Activated T-cell treated with anti-CD3 and anti-CD28 coated beads, Interleukin-2, amount 50 U/mL, for 4 hours (primary cell): ENCODE measurements at places on chromosomes 5 and 9.

DNA sequence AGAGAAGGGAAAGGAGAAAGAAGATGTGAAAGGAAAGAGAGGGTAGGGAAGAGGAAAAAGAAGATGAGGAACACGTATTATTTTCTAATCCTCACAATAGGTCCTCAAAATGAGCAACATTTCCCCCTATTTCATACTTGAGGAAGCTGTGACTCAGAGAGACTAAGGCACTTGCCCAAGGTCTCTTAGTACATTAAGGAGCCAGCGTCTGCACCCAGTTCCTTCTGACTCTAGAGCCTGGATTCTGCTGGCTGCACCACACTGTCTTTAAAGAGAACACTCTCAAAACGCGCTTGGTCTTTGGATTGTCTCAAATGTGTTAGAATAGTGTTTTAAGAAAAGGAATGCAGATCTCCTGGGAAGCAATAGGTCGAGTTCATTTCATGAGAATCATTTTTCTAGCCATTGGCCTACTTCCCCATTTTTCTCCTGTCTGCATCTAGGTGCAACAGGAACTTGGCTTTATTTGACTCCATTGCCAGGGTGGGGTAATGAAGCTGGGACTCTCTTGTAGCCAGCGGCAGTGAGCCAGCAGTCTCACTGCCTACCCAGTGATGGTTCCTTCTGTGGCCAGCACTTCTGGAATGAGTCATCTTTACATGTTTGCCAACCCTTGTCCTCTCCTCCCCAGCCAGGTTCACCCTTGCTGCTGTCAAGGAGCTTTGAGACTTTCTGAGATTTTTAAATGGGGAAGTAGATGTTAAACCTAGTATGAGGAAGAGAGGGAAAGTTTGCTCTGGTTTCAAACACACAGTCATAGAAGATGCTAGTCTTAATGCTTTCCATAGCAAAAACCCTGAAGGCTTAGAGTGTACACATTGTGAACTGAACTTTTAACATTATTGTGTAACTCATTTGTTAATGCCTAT is 82.7 kb downstream of the DOCK8 start:
- DNase-seq = no peak

DNA sequence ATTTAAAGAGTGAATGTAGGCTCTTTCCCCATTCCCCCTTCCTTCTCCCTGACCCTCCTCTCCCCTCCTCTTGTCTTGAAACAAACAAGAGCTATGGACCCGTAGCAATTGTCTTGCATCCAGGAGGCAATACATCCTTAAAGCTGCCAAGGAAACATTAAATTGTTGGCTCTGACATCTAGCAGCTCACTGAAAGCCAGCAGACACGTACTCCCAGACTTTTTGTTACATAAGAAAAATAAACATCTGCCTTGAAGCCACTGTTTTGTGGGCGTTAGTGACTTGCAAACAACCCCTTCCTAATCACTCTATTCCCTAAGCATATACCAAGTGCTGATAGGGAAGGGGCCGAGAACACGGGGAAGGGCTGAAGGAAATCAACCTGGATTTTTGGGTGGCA is 8.6 kb downstream of the SLC45A2 start:
- no peak for DNase-seq

GRCh38 chr9:37453827-37454226 is 11.4 kb downstream of the ZBTB5 start:
- DNase-seq = no peak

GRCh38 chr5:150295741-150296486 is 6.3 kb upstream of the CAMK2A start:
- DNase-seq = no peak

DNA sequence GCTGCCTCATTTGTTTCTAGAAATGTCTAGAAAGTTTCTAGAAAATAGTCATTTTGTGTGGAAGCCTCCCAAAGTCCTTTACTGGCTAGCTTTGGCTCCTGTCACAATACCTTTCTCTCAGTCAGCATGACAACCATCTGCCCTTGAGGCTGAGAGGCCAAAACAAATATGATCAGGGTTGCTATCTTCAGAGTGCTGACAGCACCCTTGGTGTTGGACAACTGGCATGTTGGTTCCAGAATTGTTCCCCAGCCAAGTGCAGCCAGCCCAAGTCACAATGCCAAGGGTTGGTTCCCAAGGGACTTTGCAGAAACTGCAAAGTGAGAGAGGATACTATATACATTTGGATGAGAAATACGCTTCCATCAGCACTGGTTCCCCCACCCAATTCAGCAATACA is 140.9 kb upstream of the GAS1 start:
- DNase-seq = no peak

- DNase-seq = no peak
Measured at GRCh38 chr5:92962752-92963151, 618.3 kb downstream of the NR2F1-AS1 start.

GRCh38 chr5:54421976-54422375 is 33.5 kb upstream of the HSPB3 start:
- DNase-seq = no peak

- no peak for DNase-seq
Measured at GRCh38 chr9:22079873-22080341, 70.8 kb upstream of the CDKN2B start.

DNA sequence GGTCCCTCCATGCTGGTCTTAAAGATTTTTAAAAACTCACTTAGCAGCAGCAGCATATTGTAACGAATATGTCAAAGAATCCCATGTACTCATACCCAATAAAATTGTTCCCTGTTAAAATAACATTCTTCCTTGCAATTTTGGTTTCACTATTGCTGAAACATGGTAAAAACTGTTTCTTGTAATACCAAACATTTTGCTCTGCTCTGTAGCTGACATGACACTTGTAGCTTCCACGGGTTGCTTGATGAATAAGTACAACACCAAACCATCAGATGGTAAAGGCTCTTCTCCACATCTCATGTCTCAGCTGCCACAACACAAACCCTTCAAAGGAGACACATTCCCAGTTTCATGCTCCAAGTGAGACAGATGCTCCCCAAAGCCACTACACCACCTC is 180.7 kb upstream of the PTGER4 start:
- DNase-seq = no peak

- DNase-seq = no peak
Measured at GRCh38 chr9:71706176-71706575, 62.1 kb downstream of the CEMIP2 start.

DNA sequence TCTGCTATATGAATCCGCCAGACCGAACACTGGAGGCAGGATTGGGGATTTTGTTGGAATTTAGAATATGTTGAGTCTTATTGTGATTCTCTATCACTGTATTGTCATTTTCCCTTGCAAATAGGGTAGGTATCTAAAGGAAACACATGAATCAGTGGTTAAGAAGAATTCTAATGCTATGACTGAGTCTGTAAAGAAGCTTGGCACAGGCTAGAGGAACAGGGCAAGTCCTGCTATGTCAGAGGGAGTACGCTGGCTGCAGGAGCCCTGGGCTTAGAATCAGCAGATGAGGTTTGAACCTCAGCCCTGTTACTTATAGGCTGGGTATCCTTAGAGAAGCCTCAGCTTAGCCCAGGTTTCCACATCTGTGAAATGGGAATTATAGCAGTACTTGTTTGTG is 198.1 kb downstream of the NR3C1 start:
- DNase-seq = no peak

DNA sequence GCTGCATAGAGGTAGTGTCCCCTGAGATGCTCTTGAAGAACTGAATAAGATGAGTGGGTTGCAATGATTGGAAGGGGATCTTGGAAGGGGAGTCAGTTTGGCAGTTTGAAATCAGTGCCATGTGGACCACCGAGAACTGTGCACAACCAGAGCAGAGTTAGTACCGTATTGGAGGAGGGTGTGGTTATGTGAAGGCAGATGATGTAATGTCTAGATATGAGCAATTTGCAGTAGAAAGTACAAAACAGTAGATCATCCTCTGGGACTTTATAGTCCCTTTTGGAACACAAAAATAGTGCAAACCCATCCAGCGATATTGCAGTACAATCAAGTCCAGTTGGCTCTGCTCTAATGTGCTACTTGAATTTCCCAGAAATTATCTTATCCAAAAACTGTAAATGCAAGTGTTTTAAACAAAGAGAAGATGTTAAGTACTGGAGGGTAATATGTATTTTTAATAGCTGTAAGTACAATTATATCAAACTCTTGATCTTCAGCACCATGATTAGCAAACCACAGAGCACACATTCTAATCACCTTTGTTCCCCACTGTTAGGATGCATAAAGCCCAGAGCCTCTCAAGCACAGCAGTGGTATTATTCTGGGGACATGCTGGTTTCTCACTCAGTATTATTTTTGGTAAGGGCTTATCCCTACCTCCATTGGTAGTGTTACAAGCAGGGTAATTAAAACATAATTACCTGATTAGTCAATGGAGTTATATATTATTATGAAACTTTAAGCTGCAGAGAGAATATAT is 41.5 kb downstream of the MEGF10 start:
- no peak for DNase-seq

GRCh38 chr5:173583346-173583745 is 33.1 kb downstream of the BOD1 start:
- DNase-seq = no peak

- DNase-seq = no peak
Measured at GRCh38 chr5:54774281-54775170, 210.9 kb downstream of the ESM1 start.

DNA sequence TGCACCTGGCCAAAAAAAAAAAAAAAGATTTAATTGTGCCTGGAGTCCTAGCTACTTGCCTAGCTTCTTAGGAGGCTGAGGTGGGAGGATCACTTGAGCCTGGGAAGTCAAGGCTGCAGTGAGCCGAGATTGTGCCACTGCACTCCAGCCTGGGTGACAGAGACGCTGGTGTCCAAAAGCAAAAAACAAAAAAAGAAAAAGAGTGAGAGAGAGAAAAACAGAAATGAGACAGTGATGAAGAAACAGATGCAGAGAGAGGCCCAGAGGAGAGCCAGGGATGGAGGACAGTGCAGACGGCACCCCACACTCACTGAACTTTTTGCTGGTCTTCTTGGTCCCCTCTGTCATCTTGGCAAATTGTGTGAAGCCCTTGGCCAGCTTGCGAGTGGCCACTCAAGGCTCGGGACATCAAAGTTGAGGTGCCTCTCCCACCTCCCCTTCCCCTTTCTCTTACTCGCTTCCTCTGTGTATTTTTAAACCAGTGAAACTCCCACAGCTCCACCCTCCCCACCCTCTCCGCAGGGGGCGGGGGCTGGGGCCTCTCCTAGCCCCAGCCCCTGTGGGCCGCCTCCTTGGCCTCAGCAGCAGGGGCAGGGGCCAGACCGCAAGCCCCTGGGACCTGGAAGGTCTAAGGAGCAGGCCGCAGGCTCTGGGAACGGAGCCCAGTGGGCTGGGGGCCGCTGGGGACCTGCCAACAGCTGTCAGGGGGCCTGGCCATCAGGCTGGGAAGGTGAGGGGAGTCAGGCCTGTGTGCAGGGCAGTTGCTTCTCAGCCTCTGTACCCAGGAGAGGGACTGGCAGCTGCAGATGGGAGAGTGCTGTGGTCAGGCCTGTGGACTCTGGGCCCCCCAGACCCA is at the start of gene SH2D3C:
Gene SH2D3C (minus strand): TSS at position 387 of the 856 bp plus-strand sequence. CDS start 39 bp downstream, at position 348.
- DNase-seq = peak; percentile 36

- no peak for DNase-seq
Measured at GRCh38 chr9:4430432-4431261, 59.6 kb upstream of the SLC1A1 start.

DNA sequence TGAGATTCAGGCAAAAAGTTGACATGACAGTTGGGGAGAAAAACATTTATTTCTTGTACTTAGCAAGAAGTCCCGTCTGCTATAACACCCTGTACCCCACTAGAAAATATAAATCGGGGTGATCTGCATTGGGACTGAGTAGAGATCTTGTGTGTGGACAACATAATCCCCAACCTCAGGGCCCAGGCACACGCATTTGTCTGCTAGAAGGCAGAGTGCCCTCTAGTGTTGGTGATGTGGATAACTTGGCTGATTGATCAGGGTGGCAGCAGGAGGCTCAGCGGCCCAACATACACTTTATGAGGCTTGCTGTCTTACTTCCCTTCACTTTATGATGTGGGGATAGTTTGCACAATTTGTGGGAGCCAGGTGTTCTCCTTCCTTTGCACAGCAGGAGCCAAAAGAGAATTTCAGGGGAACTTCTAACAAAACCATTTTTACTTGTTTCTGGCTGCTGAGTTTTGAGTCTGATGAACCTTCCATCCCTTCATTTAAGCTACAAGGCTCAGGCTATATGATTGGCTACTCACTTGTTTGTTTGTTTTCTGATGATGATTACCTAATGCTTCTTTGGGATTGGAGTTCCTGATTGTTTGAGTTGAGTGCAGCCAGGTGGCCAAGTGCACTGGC is 263.2 kb downstream of the DMAC1 start:
- DNase-seq = no peak

GRCh38 chr5:37552770-37553719 is 173.9 kb downstream of the WDR70 start:
- no peak for DNase-seq

- no peak for DNase-seq
Measured at GRCh38 chr5:174083056-174083827, 37.7 kb downstream of the NSG2 start.

DNA sequence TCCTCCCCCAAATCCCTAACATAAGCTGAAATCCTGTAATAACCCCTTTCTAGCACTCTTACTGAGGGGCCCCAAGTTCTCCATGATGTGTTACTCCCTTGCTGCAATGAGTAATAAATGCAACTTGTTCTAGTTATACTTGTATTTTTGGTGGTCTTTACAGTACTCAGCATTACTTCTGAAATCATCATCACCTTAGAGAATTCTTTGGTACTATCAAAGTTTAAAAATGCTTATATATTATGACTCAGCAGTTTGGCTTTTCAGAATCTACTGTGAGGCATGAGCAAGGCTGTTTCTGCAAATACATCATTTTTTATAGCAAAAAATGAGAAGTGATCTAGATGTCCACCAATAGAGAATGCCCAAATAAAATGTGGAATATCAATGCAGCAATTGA is 20.7 kb upstream of the ROPN1L start:
- no peak for DNase-seq

- DNase-seq = no peak
Measured at GRCh38 chr9:81968026-81968425, 20.5 kb upstream of the SPATA31D1 start.

DNA sequence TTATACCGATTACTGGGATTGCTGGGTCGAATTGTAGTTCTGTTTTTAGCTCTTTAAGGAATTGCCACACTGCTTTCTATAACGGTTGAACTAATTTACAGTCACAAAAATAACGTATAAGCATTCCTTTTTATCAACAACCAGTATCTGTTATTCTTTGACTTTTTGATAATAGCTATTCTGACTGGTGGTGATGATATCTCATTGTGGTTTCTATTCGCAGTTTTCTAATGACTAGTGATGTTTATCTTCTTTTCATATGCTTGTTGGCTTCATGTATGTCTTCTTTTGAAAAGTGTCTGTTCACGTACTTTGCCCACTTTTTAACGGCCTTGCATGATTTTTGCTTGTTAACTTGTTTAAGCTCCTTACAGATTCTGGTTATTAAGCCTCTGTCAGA is 74.4 kb downstream of the FAM174A start:
- no peak for DNase-seq

DNA sequence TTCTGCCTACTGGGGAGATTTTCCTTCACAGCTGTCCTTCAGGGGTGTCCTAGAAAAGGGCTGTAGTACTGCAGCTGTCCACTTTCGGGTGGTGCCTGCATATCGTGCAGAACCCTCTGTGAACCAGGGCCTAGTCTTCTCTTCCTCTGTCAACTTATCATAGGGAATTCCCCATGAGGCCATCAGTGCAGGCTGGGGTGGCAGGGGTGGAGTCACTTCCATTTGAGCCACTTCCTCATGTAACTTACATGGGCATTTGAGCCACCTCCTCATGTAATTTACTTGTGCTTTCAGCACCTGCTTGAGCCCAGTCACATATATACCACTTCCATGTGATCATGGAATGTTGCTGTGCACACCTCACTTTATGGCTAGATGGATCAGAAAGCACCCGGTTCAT is 742.0 kb upstream of the RGMB start:
- DNase-seq = no peak

- no peak for DNase-seq
Measured at GRCh38 chr5:10585518-10585915, 21.6 kb downstream of the ANKRD33B start.
